Hindlimb muscle (tissue), 1 donor: ENCODE measurements at places on chromosomes 6 and 20.

GRCh38 chr20:36677422-36677771 is 31.4 kb upstream of the SLA2 start:
- no peak for DNase-seq

DNA sequence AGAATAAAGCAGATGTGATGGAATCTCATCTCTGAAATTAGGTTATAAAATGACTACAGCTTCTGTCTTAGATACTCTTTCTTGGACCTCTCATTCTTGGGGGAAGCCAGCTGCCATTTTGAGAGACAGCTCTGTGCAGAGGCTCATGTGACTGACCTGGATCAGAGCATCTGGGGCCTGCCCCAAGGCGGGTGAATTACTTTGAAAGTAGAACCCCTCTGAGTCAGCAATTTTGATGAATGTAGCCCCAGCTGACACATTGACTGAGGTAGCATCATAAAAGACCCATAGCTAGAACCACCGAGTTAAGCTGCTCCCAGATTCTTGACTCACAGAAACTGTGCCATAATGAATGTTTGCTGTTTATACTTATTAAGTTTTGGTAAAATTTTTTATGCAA is 124.5 kb downstream of the THEMIS start:
- no peak for DNase-seq

GRCh38 chr6:155936551-155936950 is 480.9 kb upstream of the NOX3 start:
- no peak for DNase-seq

DNA sequence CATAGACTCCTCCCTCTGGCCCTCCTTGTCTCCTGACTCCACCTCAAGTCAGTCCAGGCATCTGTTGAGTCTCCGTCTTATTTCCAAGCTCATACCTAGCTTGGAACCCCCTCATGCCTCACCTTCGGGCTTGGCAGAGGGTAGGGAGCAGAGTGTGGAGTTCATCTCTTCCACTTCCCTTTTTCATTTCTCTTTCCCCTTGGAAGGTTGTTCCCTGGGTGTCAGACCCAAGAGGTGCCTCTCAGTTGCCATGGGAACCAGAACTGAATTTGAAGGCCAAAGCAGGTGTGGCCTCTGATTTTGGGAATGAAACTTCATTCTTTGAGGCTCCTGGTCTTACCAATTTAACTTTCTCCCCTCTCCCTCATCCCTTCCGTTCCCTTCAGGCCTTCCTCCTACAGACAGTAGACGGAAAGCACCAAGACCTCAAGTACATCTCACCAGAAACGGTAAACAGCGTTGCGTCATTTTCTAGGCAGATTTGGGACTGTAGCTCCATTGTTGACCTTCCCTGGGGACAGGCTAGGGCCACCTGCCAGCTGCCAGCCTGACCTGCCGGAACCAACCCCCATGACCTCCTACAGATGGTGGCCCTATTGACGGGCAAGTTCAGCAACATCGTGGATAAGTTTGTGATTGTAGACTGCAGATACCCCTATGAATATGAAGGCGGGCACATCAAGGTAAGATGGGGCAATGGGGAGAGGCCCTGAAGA is 6.6 kb downstream of the CDC25B start:
- no peak for DNase-seq

GRCh38 chr20:38095017-38095686 is 61.6 kb downstream of the RPRD1B start:
- no peak for DNase-seq

GRCh38 chr6:22133357-22133756 is 163.5 kb downstream of the PRL start:
- DNase-seq = no peak

DNA sequence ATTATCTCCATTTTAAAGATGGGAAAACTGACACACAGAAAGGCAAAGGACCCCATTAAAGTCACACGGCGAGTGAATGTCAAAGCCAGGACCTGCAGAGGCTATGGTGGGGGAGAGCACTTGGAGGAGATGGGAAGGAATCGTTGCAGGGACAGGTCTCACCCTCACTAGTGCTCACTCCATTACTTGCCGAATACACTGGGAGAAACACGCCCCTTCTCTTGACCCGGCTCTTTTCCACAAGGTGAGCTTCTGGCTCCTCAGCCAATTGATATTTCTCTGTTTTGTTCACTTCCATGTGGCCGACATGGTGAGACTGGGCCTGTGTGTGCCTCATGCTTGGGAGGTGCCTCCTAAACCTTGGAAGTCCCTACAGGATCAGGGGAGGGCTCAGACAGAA is 117.8 kb upstream of the KCNG1 start:
- DNase-seq = no peak

DNA sequence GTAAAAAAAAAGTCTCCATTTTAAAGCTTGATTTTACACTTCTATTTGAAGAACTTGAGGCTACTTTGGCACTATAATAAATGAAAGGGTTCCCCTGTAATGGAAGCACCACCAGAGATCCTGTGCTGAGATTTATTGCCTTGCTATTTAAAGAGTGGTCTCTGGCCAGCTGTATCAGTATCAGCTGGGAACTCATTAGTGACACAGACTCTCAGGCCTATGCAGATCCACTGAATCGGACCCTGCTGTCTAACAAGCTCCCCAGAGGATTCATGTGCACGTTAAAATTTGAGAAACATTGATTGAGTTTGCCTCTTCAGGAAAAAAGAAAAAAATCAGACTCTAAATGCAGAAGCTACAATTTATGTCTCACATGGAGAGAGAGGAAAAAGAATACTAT is 299.9 kb upstream of the BMP2 start:
- DNase-seq = no peak

DNA sequence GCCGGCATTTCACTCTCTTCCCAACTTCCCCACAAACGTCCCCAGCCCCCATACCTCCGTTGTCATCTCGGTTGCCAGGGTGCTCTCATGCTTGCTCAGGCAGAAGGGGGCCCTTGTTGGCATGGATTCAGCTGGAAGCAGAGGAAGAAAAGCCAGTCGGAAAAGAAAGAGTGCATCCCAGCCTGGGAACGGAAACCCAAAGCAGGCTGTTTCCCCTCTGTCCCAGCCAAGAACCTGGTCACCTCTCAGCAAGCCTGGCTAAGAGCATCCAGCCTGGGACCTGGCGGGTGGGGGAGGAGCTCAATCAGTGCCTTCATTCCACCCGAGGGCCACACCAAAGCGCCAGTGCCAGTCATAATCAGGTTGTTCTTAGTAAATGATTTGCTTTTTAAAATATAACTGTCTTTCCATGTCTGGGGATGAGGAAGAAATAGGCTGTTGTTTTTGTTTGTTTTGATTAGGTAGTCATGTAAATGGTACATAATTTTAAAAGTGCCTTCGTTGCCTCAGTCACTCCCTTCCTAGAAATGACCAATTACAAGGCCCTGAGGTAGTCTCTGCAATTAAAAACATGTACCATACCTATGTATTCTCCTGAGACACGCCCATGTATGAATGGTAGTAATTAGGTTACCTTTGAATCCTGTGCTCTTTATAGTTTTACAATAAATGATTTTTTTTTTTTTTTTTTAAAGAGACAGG is 21.1 kb downstream of the CHMP4B start:
- no peak for DNase-seq

GRCh38 chr6:5135788-5136376 is 50.7 kb downstream of the PPP1R3G start:
- DNase-seq = no peak

DNA sequence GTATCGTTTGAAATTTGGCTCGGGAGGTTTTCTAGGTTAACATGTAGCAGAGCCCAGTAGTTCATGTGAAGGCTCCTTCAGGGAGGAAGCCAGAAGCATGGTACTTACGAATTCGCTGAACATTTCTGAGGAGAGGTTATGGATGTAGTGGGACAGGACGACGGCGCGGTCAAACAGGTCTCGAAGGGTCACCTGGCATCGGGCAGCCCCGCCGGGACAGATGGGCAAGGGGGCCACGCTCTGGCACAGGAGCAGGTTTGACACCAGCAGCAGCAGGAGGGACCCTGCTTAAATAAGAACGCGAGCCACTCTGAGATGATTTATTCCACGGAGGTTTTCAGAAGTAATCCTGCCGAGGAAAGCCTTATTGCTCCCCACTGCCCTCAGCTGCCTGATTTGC is 2.5 kb downstream of the PRL start:
- no peak for DNase-seq

DNA sequence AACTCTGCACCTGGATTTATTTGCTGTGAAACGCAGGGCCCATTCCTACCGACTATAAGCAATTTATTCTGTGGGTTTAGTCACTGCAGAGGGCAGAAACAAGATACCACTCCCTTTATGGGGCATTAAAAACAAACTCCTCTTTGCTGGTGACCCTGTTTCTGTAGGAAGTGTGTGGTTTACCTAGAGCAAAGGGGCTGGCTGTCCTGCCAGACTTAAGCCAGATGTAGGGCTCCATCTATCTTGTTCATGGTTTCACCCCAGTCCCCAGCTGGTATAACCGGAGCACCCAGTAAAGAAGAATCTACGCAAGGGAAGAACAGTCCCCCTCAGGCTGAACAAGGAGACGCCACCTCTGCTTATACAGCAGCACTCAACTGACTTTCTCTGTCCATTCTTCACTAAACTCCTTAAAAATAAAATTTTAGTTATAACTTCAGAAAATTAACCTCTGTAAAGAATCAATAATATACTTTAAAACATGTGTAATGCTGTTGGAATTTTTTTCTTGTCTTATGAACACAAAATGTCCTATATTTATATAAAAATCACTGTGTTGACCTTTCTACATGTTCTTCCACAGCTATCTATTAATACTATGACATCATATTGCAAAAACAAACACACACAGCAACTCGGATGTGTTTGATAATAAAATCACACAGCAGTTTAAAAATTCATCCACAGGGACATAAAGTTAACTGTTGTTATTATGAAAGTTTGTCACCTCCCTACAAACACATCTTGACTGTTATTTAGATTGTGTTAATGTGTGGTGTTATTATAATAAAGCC is 126.1 kb upstream of the RPS6KA2 start:
- DNase-seq = no peak

DNA sequence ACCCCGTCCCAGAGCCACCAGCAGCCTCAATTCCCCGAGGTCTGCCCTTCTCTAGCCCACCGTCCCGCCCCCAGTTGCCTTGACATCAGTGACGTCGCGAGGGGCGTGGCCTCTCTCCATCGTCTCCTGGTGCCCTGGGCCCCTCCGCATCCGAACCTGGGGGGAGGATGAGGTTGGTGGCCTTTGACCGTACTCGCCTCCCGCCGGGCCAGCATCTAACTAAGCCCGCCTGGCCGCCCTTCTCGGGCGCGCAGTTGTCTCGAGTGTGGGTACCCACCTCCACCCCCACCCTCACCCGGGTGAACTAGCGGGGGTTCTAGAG is 5.5 kb upstream of the ARMC12 start:
- DNase-seq = peak; percentile 92

- peak; percentile 76 for DNase-seq
Observed at GRCh38 chr6:155327326-155328073, 13.2 kb upstream of the TFB1M start.

DNA sequence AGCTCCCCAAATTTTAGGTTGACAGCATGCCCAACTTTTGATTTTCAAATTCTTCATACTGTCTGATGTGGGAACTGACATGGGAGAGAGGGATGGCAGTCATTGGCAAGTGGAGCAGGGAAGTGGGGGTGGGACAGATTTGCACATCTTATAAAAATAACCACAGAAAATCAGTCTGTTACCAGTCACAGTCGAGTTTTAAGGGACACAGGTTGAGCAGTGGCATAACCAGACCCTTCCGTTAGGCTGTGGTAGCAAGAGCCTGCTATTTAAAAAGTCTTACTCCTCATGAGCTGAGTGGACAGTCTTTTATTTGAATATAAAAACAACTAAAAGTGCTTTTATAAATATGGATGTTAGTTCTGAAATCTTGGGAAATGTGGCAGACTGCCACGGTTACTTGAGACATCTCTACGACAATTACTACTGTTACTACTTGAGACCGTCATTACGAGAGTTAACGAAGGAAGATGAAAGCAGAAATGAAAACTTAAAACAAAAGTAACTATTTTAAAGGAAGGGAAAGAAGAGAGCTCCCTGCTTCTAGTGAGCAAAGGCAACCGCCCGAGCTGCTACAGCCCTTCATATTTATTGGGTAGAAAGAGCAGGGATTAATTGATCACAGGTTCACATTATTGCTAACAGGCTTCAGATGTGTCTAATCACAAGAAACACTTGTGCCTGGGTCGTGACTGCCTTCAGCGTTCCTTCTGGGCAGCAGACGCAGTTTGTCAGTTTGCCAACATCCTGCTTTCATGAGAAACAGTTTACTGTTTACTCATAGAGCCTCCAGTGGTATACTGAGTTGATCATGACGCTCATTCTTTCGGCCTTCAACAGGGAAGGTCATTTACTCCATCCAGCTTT is 71.3 kb downstream of the EFHC1 start:
- DNase-seq = no peak

- no peak for DNase-seq
Observed at GRCh38 chr6:137269347-137269746, 50.2 kb upstream of the IFNGR1 start.

- no peak for DNase-seq
Observed at GRCh38 chr6:46014511-46015118, 1.0 kb downstream of the CLIC5 start.

DNA sequence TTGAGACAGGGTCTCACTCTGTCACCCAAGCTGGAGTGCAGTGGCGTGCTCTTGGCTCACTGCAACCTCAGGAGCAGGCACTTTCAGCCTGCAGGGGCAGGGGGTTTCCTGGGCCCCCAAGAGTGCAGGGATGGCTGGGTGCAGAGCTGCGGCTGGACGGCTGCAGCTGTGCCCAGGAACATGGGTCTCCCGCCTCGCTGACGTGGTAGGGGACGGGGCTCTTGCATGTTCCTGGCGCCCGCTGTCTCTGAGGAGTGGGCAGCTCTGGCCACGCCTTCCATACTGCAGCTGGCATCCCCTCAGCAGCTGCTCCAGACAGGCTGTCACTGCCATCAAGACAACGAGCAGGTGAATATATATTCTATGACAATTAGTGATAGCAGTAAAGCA is 2.2 kb upstream of the DEK start:
- no peak for DNase-seq

- no peak for DNase-seq
Observed at GRCh38 chr6:52504782-52505136, 72.1 kb downstream of the TRAM2 start.

GRCh38 chr20:59605601-59606364 is 1.4 kb downstream of the PHACTR3 start:
- DNase-seq = no peak

GRCh38 chr6:128601060-128601459 is 80.7 kb upstream of the PTPRK start:
- no peak for DNase-seq

GRCh38 chr6:126919947-126920346 is 198.5 kb upstream of the RSPO3 start:
- no peak for DNase-seq
